Heart right ventricle (tissue), 16 donors: ENCODE measurements at places on chromosomes 4 and X. TPM values are rescaled to one million over a fixed set of nuclear protein-coding genes. Genes with fewer than 3 reads are reported as not detected.

The PAGE4 gene
- not detected for polyA plus RNA-seq

GRCh38 chr4:109215506-109215905 lies 87.0 kb downstream of the COL25A1 start:
- DNase-seq: no peak

- no peak for DNase-seq
Observed at GRCh38 chrX:45842207-45842925, 641.7 kb upstream of the DIPK2B start.

DNA sequence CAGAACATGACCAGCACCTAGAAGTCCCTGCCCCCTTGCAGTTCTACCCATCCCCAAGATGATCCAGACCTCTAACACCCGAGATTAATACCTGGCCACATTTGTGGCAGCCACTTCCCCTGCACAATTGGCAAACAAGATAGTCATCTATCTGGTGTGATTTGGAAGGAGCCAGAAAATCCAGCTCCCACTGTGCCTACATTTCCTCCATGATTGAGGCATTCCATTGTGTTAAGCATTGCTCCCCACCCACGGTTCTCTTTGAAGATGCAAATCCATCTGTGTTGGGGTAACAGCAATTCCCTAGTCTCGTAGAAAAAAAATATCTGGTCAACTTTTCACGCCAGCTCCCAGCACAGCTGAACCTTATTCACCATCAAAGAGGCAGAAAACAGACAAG lies 405.0 kb downstream of the BCOR start:
- DNase-seq: no peak
